Thoracic aorta (tissue), 2 donors: ENCODE measurements at places on chromosomes 11 and 22. TPM values are rescaled to one million over a fixed set of nuclear protein-coding genes. Genes with fewer than 3 reads are reported as not detected.

The FXYD6 gene
- 17.5 TPM for total RNA-seq

The MRGPRX3 gene
- 0.78 TPM for total RNA-seq

- no peaks in the 10 kb centered on the region for H3K36me3 ChIP-seq
- no peak for DNase-seq
- no peak overlapping the region for H3K4me3 ChIP-seq
- H3K27me3 ChIP-seq: no peaks in the 10 kb centered on the region
- no peak overlapping the region for H3K27ac ChIP-seq
Measured at GRCh38 chr11:12361682-12362081, 15.7 kb upstream of the PARVA start.

DNA sequence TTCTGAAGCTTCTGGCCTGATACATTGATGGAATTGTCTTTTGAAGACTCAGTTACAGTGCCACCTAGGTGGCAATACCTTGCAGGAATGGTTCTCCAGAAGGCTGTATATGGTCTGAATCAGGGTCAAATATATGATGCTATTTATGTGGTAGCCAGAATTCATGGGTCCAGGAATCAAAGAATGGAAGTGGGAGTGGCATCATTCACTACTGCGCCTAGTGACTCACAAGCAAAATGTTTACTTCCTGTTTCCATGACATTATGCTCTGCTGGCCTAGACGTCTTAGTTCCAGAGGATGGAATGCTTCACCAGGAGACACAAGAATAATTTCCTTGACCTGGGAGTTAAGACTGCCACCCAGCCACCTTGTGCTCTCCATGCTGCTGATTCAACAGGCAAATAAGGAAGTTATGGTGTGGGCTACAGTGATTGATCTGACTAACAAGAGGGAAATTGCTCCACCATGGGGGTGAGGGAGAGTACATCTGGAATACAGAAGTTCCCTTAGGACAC is 491.8 kb downstream of the ETS1 start:
- DNase-seq: no peak
- H3K36me3 ChIP-seq: no peaks in the 10 kb centered on the region
- H3K27me3 ChIP-seq: no peaks in the 10 kb centered on the region
- no peaks in the 10 kb centered on the region for H3K4me1 ChIP-seq
- H3K27ac ChIP-seq: no peak overlapping the region
- H3K4me3 ChIP-seq: no peak overlapping the region

The RASL10A gene
- 3.4 TPM for total RNA-seq

- no peaks in the 10 kb centered on the region for H3K36me3 ChIP-seq
- no peaks in the 10 kb centered on the region for H3K4me1 ChIP-seq
- H3K27ac ChIP-seq: no peak overlapping the region
- no peak overlapping the region for H3K4me3 ChIP-seq
- DNase-seq: no peak
Measured at GRCh38 chr11:77347948-77348347, 46.5 kb upstream of the GDPD4 start.

The PRR33 gene
- 0.41 TPM for total RNA-seq

DNA sequence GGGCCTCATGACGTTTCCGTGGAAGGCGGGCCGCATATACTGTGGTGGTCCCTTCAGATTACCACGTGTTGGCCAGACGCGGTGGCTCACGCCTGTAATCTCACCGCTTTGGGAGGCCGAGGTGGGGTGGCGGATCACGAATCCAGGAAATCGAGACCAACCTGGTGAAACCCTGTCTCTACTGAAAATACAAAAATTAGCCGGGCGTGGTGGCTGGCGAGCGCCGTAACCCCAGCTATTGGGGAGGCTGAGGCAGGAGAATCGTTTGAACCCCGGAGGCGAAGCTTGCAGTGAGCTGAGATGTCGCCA is 853 bp upstream of the DENND6B start:
- H3K36me3 ChIP-seq: no peaks in the 10 kb centered on the region
- H3K4me1 ChIP-seq: peaks cover 15% of the 10 kb centered on the region
- DNase-seq: no peak
- peak overlapping the region; percentile 78 for H3K4me3 ChIP-seq
- H3K27ac ChIP-seq: peak overlapping the region; percentile 81

GRCh38 chr22:22877523-22878210 is 9.9 kb upstream of the IGLL5 start:
- H3K4me3 ChIP-seq: no peak overlapping the region
- no peaks in the 10 kb centered on the region for H3K27me3 ChIP-seq
- H3K36me3 ChIP-seq: no peaks in the 10 kb centered on the region
- no peak overlapping the region for H3K27ac ChIP-seq
- H3K4me1 ChIP-seq: no peaks in the 10 kb centered on the region

The PHETA2 gene
- 22.1 TPM for total RNA-seq

The TNNI2 gene
- not detected for total RNA-seq

DNA sequence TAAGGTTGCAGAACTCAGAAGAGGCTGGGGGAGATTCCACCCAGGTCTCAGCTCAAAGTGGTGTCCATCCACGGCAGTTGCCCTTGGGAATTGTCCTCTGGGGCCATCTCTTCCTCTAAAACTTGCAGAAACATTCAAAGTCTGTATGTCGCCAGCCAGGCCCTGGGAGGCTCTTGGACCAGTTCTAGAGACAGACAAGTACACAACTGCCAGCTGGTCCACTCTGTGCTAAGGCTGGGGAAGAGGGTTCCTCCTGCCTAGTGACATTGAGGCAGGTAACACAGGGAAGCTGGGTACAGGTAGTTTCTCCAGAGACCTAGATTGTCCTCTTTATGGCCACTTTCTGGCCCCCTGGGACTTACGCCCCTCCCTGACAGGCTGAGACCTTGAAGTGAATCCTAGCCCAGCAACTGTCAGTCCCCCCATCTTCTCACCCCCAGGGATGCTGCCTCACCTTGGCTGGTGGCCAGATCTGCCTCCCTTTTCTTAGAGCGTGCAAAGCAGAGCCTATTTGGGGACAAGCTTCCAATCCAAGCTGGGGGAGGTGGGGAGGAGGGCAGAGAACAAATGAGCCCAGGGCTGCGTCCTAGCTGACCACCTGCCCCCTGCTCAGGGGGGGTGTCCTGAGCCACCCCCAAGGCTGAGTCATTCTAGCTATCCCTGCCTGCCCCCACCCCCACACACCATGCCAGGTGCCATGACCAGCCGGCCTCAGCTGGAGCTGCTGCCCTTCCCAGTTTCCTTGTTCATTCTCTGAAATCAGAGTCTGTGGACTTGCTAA is 8.4 kb downstream of the FAM83F start:
- DNase-seq: no peak
- H3K36me3 ChIP-seq: no peaks in the 10 kb centered on the region
- no peaks in the 10 kb centered on the region for H3K27me3 ChIP-seq
- no peaks in the 10 kb centered on the region for H3K4me1 ChIP-seq

- H3K27ac ChIP-seq: no peak overlapping the region
- no peaks in the 10 kb centered on the region for H3K27me3 ChIP-seq
- H3K36me3 ChIP-seq: no peaks in the 10 kb centered on the region
- H3K4me1 ChIP-seq: no peaks in the 10 kb centered on the region
Measured at GRCh38 chr11:88059326-88059725, 115.9 kb downstream of the RAB38 start.

The SLC22A6 gene
- not detected for total RNA-seq

DNA sequence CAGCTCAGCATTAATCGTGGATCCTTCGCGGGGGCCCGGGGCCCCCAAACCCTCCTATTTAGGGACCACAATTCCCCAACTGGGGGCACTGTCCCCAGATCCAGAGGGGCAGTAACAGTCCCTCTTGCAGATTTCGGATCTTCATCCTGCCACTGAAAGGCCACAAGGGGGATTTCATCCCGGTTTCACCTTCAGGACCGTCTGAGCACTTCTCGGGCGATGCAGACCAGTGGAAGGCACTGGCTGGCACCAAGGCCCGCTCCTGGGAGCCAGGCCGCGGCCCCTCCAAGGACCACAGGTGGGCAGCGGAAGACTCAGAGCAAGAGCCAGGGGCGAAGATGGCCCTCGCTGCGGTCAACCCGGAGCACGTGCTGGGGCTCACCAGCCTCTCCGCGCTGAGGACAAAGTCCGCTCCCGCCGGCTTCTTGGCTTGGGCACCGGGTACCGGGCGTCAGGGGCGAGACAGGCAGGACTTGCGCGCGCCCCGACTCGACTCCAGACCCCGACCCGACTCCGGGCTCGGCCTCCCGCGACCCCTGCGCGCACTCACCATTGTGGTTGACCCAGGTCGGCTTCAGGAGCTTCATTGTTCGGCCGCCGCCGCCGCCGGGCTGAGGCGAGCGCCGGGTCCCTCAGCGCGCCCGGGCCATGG is 517 bp downstream of the HIRA start:
- H3K4me1 ChIP-seq: peaks cover 33% of the 10 kb centered on the region
- no peak overlapping the region for H3K27ac ChIP-seq
- no peaks in the 10 kb centered on the region for H3K27me3 ChIP-seq
- H3K4me3 ChIP-seq: peak overlapping the region; percentile 95
- DNase-seq: no peak

GRCh38 chr11:8342821-8343681 is 79.4 kb upstream of the LMO1 start:
- H3K27me3 ChIP-seq: no peaks in the 10 kb centered on the region
- H3K4me1 ChIP-seq: no peaks in the 10 kb centered on the region
- H3K27ac ChIP-seq: no peak overlapping the region
- DNase-seq: no peak
- H3K4me3 ChIP-seq: no peak overlapping the region

- no peaks in the 10 kb centered on the region for H3K36me3 ChIP-seq
- no peaks in the 10 kb centered on the region for H3K4me1 ChIP-seq
- no peak overlapping the region for H3K27ac ChIP-seq
- H3K27me3 ChIP-seq: no peaks in the 10 kb centered on the region
- H3K4me3 ChIP-seq: no peak overlapping the region
- no peak for DNase-seq
Measured at GRCh38 chr11:19419808-19420207, 179.1 kb upstream of the E2F8 start.

GRCh38 chr22:38957046-38957770 is at the start of gene APOBEC3A:
Gene APOBEC3A (plus strand): TSS chr22:38957609. CDS start chr22:38957692, 83 bp downstream.
- no peaks in the 10 kb centered on the region for H3K27me3 ChIP-seq
- H3K4me1 ChIP-seq: no peaks in the 10 kb centered on the region
- H3K4me3 ChIP-seq: no peak within 1 kb of the TSS
- DNase-seq: no peak
- H3K27ac ChIP-seq: no peak within 1 kb of the TSS
- H3K36me3 ChIP-seq: no peaks in the 10 kb centered on the region

The MRGPRX2 gene
- total RNA-seq: 0.27 TPM

GRCh38 chr11:129275828-129276227 is 83.7 kb upstream of the ARHGAP32 start:
- no peak for DNase-seq
- H3K4me3 ChIP-seq: no peak overlapping the region
- no peaks in the 10 kb centered on the region for H3K36me3 ChIP-seq
- H3K27me3 ChIP-seq: no peaks in the 10 kb centered on the region

The STK33 gene
- 1.3 TPM for total RNA-seq

- H3K4me3 ChIP-seq: no peak overlapping the region
- no peaks in the 10 kb centered on the region for H3K36me3 ChIP-seq
- no peak for DNase-seq
- H3K27ac ChIP-seq: no peak overlapping the region
- H3K4me1 ChIP-seq: no peaks in the 10 kb centered on the region
Measured at GRCh38 chr11:85444479-85444878, 182.7 kb downstream of the DLG2 start.

The LIN7C gene
- 51.3 TPM for total RNA-seq

DNA sequence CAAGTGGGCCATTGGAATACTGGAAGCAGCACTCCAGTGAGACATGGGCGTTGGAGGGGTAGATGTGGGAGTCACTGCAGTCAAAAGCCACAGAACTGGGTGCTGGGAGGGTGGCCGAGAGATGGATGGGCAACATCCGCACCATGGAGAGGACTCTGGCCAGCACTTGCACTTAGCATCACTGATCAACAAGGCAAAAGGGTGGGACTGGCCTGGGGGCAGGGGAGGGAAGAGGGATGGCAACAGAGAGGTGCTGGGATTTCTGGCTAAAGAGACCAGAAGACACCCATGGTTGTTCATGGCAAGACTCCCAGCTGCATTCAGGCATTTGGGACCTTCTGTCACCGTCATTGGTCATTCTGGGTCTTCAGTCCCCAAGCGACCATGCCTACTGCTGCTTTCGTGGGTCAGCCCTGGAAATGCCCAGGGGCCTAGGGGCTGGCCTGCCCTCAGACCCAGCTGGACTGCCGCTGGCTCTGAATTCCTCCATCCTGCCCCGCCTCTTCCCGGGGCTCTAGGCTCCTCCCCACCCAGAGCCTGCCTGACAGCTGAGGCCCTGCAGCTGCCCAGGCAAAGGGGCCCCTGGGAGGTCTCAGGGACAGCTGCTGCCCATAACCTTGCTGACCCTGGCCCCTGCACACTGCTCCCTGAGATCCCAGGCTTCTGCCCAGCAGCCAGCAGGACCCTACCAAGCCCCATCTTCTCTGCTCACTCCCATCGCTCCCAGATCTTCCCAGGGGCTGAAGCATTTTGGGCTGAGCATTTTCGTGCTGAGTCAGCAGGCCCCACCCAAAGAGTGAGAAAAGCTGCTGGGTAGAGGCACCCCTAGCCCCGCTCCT is 13.0 kb upstream of the CDC42EP2 start:
- no peak overlapping the region for H3K4me3 ChIP-seq
- no peaks in the 10 kb centered on the region for H3K27me3 ChIP-seq
- peaks cover 43% of the 10 kb centered on the region for H3K4me1 ChIP-seq
- no peaks in the 10 kb centered on the region for H3K36me3 ChIP-seq
- no peak overlapping the region for H3K27ac ChIP-seq
- no peak for DNase-seq

The WNT7B gene
- not detected for total RNA-seq

The OR8G5 gene
- total RNA-seq: not detected

The TEX12 gene
- 0.54 TPM for total RNA-seq

DNA sequence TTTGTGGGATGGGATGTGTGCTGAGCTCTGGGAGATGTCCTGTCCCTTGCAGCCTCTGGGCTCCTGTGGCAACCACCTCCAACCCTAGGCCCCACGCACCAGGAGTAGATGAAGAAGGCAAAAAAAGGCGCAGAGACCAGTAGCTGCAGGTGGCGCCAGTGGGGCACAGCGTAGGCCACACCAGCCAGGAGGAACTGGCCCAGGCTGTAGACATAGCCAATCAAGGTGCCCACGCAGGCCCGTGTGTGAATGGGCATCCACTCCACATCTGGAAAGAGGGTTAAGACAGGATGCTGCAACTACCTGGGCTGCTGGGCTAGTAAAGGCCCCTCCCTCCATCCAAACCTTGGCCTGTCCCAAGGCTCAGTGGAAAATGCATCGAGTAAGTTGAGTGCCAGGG is 3.0 kb downstream of the SLC22A6 start:
- H3K27ac ChIP-seq: no peak overlapping the region
- DNase-seq: no peak
- H3K4me3 ChIP-seq: no peak overlapping the region
- H3K36me3 ChIP-seq: no peaks in the 10 kb centered on the region

The MAPK8IP1 gene
- total RNA-seq: 9.5 TPM

The DRD2 gene
- not detected for total RNA-seq

- DNase-seq: no peak
- no peak overlapping the region for H3K27ac ChIP-seq
- no peaks in the 10 kb centered on the region for H3K27me3 ChIP-seq
- H3K4me1 ChIP-seq: peaks cover 43% of the 10 kb centered on the region
- peak overlapping the region; percentile 24 for H3K4me3 ChIP-seq
Measured at GRCh38 chr11:9396310-9396709, 11.9 kb downstream of the IPO7 start.

DNA sequence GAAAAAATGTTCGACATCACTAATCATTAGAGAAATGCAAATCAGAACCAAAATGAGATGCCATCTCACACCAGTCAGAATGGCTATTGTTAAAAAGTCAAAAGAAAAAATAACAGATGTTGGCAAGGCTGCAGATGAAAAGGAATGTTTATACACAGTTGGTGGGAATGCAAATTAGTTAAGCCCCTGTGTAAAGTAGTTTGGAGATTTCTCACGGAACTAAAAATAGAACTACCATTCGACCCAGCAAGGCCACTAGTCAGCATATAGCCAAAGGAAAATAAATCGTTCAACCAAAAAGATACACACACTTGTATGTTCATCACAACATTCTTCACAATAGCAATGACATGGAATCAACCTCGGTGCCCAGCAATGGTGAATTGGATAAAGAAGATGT is 503.2 kb downstream of the OPCML start:
- no peak for DNase-seq
- no peaks in the 10 kb centered on the region for H3K36me3 ChIP-seq
- H3K4me1 ChIP-seq: no peaks in the 10 kb centered on the region
